NCI-H226 (cell line): ENCODE measurements at places on chromosomes 2 and 18.
A peak's percentile ranks its signal among the peaks of the same experiment; 100 is the strongest.

- peak; percentile 78 for DNase-seq
Observed at GRCh38 chr2:236871500-236872001, 214.1 kb upstream of the COPS8 start.

- DNase-seq: no peak
Observed at GRCh38 chr2:62654423-62654791, 51.1 kb upstream of the EHBP1 start.

DNA sequence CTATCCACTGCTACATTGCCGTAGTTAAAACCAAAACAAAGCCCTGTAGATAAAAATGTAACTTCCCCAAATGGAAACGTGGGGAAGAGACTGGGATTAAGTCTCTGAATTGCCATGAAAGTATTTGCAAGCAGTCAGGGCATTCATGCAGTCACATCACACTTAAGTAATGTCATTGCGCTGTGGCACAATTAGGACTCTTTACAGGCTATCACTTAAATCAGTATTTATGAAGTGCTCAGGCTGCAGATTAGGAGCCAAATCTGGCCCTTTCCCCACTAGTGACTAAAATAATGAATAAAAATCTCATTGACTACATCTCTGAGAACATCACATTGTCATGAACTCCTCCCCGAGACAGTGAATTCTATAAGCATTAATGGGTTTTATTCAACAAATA, 300.9 kb downstream of the ICOS start:
- DNase-seq: no peak

DNA sequence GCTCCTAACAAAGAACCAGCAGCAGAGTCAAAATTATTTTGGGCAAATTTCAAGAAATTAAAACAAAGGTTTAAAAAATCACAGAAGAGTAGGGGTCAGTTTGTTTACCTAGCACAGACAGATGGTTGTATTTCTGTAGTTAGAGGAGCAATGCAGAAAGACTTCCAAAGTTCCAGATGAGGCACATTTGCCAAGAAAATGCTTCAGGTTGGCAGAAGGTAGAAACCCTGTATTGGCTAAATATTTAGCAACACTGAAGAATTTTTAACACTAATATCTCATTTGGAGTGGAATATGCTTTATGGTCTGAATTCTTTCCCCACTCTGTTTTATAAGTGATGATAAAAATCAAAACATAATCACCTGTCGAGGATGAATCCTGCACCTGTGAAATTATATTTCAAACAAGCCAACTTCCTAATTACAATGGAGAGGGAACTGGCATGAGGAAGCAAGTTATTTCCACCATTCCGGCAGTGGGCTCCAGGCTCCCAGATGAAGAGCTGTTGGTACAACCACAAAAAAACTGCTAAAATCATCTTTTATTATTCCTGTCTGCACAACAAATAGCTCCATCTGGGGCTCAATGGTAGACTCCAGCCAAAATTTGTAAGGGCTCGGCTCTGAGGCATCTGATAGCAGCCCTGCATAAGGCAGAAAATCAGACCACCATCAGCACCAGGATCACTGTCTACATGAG, 286.5 kb upstream of the REV1 start:
- DNase-seq: no peak

DNA sequence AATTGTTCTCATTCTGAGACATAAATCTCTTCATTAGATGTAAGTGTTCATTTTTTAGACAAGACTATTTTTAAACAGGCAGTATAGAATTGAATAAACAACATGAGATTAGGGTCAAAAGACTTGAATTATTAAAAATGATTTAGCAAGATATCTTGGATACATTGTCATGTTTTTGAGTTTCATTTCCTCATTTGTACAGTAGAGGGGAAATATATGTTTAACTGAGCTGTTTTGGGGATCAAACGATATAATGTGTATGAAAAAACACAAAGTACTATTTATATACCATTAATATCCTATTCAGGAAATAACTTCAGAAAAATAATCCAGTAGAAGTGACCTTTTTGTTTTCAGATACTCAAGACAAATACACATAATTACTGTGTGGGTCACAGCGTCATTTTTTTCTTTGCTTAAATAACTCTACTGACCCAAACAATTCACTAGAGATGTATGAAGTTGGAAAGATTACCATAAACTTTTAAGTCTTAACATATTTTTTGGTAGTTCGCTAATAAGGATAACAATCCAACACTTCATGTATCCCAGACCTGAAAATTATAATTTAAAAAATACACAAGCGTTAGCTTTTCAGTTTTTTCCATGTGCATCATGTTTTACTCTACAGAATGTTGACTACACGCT, 896 bp upstream of the ASXL3 start:
- no peak for DNase-seq

- DNase-seq: no peak
Observed at GRCh38 chr18:79558196-79558932, 121.2 kb upstream of the CTDP1 start.

GRCh38 chr2:175576270-175576669, 394.8 kb upstream of the ATP5MC3 start:
- DNase-seq: no peak

DNA sequence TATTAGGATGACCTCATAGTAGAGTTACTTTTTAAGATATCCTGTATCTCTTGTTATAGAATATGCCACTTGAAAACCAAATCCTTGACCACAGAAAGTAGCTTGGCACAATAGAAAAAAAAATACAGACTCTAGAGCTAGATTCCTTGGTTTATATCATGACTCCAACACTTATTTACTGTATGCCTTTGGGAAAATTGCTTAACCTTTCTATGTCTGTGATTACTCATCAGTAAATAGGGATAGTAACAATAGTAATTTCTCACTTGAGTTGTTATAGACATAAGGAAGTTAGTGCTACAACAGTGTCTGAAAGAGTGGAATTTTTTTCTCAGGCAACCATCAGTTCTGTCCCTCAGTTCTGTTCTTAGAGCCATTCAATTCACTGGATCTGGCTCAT, 193.8 kb downstream of the GULP1 start:
- peak; percentile 10 for DNase-seq

GRCh38 chr2:19392191-19392590, 33.8 kb upstream of the OSR1 start:
- no peak for DNase-seq

DNA sequence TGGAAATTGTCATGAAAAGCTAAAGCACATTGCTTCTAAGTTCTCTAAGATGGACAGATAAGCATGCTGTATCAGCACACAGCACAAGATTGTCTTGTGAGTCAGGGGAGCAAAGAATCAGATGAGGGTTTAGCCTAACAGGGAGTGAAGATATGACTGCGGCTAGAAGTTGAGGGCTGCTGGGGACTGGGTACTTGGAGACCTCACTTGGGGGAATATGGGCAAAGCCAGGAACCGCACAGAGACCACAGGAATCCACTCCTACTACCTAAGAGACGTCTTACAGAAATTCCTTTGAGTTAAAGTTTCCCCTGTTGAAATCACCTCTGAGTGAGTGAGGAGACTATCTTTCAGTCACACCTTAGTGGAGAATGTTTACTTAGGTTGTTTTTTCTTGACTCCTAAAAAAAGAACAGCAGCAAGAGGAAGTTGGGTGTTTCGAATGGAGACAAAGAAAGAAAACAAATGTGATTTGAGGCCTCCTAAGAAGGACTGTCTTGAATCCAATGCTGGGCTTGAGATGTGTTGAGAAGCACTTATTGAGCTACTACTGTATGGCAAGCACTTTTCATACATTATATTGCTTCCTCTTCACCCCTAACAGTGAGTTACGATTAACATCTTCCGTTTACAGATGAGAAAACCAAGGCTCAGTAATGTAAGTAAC, 100.7 kb downstream of the ANKRD44 start:
- DNase-seq: peak; percentile 95

GRCh38 chr2:23567161-23567756, 182.3 kb downstream of the KLHL29 start:
- DNase-seq: no peak

DNA sequence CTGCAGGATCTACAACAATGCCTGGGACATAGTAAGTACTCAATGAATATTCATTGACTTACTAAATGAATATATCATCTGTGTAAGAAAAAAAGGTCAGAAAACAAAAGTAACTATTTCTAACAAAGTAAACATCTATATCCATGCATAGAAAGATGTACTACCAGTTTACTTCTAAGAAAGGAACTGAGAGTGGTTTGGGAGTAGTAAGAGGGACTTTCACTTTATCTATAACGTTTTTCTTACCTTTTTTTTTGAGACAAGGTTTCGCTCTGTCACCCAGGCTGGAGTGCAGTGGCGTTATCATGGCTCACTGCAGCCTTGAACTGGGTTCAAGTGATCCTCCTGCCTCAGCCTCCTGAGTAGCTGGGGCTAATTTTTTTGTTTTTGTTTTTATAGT, 25.7 kb downstream of the DHX57 start:
- DNase-seq: no peak

GRCh38 chr2:55115761-55116597, 65.7 kb upstream of the RTN4 start:
- DNase-seq: peak; percentile 65

GRCh38 chr2:155651851-155652250, 680.7 kb downstream of the NR4A2 start:
- DNase-seq: no peak

DNA sequence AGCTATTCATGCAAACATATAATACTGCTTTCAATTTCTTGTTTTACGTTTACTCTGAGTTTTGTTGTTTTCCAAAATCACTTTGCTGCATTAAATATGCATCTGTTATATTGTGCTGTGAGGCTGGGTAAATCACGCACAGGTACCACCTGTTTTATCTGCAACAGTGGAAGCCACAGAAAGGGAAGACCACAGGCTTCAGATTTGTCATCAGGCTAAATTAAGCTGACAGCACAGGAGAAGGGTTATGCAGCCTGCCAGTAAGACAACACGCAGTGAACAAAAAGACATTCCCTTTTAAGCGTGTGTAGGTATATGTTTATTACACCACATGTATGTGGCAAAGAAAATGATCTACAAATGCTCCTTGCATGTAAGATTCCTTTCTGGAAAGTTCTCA, 38.2 kb downstream of the ZNF516 start:
- DNase-seq: no peak

- no peak for DNase-seq
Observed at GRCh38 chr2:174711206-174711605, 53.1 kb downstream of the CHRNA1 start.

DNA sequence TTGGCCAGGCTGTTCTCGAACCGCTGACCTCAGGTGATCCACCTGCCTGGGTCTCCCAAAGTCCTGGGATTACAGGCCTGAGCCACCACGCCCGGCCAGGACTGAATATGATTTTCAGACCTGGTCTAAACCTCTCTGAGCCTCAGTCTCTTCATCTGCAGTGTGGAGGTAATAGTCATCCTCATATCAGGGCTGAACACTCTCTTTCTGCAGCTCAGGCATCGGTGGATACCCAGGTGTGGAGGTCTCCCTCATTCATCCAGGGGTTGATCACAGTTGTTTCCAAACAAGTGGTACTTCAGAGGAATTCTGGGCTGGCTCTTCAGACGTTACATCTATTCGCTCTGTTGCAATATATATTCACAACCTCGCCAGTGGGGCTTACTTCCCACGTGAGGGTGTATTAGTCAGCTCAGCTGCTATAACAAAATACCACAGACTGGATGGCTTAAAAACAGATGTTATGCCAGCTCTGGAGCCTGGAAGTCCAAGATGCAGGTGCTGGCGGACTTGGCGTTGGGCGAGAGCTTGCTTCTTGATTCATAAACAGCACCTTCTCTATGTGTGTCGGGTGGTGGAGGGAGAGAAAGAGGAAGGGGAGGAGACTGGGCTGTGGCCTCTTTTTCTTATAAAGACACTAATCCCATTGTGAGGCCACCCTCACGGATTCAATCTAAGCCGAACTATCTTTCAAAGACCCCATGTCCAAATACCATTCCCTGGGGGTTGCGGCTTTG, 2.9 kb upstream of the MBP start:
- no peak for DNase-seq

DNA sequence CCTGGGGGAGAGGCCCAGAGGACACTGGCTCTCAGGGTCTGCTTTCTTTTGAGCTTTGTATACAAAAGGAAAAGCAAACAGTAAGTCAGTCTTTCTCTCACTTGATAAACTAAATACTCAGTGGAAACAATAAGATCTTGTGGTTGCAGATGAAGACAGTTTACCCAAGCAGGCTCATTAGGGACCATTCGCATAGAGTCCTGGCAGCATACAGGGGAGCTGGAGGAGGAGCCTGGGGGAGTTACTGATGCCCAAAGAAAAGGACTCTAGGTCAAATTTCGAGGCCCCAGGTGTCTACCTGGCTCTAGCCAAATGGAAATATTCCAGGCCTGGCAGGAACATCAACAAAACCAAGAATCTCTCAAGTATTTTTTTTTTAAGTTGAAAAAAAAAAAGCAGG, 225.3 kb downstream of the CNTNAP5 start:
- no peak for DNase-seq

DNA sequence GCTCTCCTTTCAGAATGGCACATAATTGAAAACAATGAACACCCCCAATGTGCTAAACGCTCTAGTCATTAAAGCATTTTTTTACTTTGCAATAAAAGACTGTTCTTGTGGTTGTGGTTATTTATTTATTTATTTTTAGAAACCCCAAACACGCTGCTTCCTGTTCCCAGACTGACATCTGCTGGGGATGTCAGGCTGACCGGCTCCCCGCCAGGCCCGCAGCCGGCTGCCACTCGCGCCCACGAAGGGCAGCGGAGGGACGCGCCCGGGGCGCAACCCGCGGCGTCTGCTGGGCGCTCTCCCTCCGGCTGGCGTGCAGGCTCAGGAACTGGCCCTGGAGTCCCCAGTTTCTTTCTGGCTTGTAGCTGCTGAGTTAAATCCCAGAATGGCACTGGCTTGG, 83.1 kb upstream of the SP3 start:
- DNase-seq: no peak

- DNase-seq: no peak
Observed at GRCh38 chr2:77977471-77978063, 455.4 kb upstream of the LRRTM4 start.

- no peak for DNase-seq
Observed at GRCh38 chr2:97706708-97707345, 6.5 kb upstream of the ZAP70 start.

DNA sequence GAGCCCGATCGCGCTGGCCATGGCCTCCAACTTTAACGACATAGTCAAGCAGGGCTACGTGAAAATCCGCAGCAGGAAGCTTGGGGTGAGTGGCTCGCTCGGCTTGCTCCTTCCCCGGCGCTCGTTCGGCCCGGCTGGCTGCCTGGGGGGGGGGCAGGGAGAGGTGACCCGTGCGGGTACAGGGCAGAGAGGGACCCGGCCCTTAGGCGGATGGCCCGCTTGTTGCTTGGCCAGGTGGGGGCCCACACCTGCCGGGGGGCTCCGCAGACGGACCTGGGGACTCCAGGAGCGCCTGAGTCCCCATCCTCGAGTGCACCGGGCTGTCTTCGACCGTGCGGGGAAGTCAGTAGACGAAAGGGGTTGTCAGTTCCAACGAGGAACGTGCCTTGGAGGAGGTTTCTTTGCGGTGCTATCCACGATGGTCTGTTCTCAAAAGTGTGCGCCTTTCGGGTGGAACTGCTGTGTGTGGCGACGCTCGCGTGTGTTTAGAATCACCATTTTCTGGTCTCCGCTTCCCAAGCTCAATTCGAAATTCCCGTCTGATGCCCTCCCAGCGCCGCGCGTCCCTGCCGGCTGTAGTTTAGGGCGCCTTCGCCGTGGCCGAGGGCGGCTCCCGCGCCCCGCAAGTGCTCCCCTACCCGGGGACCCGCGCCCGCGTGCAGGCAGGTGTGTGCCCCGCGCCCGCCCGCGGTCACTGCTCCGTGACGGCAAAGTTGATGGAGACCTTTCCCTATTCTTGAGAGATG, 711 bp downstream of the DOK6 start:
- no peak for DNase-seq
